B cell (primary cell): ENCODE measurements at places on chromosomes 13 and 19. TPM values are rescaled to one million over a fixed set of nuclear protein-coding genes. Genes with fewer than 3 reads are reported as not detected.

Gene ETV2
- 0.20 and 0.49 TPM in 2 replicates for polyA plus RNA-seq

Gene ANGPTL8
- polyA plus RNA-seq, result not detected in 2 replicates

Gene SPACA4
- not detected in 2 replicates for polyA plus RNA-seq

Gene AKAP8
- polyA plus RNA-seq, result 30.0 and 46.3 TPM in 2 replicates

Gene CAPN12
- polyA plus RNA-seq, result 50.5 and 104 TPM in 2 replicates

Gene CGB8
- not detected in 2 replicates for polyA plus RNA-seq

Gene C13orf46
- polyA plus RNA-seq, result 1.2 and 1.4 TPM in 2 replicates

Gene ZNF701
- 11.0 and 13.0 TPM in 2 replicates for polyA plus RNA-seq

Gene C1QTNF9B
- polyA plus RNA-seq, result not detected in 2 replicates

Gene FCER2
- 419 and 497 TPM in 2 replicates for polyA plus RNA-seq

- DNase-seq, result no peak
Measured at GRCh38 chr13:49271264-49271663, 23.5 kb downstream of the CDADC1 start.

- no peak for DNase-seq
Measured at GRCh38 chr13:114174529-114174961, 4.5 kb upstream of the CFAP97D2 start.

- DNase-seq, result no peak
Measured at GRCh38 chr19:2575734-2576481, 100.0 kb downstream of the GADD45B start.

DNA sequence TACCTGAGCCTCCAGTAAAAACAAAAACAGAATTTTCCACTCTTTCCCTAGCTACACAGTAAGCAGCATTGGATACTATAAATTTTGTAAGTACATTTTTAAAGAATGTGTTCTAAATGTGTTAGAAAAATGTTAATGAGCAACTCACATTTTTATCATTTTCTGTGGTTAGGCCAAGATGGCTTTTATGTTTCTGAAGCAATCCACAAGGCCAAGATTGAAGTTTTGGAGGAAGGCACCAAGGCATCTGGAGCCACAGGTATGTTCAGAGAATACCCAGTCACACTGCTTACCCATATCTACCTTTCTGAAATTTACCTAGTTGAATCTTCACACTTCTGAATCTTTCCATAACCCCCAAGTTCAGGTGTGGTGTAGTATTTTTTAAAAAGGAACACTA, 21.6 kb downstream of the SERPINE3 start:
- no peak for DNase-seq

GRCh38 chr19:52237197-52237596, 32.2 kb upstream of the ZNF766 start:
- no peak for DNase-seq

DNA sequence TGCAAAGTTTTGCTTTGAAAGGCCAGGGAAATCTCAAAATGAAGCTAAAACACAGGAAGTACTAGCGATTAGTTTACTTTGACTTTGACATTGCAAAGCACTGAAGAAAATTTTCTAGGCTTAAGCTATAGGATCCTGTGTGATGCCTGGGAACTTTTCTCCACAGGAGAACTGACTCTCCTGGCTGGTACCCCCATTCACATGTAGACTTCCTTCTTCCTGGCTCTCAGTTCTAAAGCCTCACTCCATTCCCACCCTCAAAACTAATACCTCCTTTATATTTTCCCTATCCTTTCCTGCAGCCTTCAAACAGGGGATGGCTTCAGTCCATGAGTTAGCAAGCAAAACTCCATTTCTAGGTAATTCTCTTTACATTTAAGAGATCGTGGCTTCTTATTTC, 189.5 kb downstream of the SLITRK1 start:
- no peak for DNase-seq
